ENCODE measurements at places on chromosomes 13 and 19. TPM values are rescaled to one million over a fixed set of nuclear protein-coding genes. Genes with fewer than 3 reads are reported as not detected.

GRCh38 chr13:113632706-113633484 is 25.1 kb downstream of the ATP4B start:
- no peak for DNase-seq

GRCh38 chr19:13505164-13505695 is 1.0 kb downstream of the CACNA1A start:
- no peak for DNase-seq

The WASF3 gene
- 13.6 TPM for polyA plus RNA-seq

DNA sequence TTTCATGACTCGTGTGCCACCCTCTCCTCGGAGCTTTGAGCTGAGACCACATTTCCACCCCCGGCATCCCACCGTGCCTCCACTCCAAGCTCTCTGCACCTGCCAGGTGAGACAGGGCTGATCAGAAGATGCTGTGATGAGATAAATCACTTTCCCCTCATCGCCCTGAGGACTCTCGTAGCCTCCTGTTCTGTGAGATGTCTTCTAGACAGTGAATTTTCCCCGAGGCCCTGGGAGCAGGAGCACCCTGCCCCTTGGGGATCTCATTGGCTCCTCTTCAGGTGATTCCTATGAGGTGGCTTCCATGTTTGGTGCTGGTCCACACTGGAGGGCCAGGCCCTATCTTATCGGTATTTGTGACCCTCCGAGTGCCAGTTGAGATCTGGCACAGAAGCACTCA is 154.0 kb upstream of the TSHZ3 start:
- DNase-seq: no peak

The TDRD3 gene
- polyA plus RNA-seq: 11.5 TPM

GRCh38 chr13:108850691-108851090 is 221.3 kb downstream of the MYO16 start:
- no peak for DNase-seq

DNA sequence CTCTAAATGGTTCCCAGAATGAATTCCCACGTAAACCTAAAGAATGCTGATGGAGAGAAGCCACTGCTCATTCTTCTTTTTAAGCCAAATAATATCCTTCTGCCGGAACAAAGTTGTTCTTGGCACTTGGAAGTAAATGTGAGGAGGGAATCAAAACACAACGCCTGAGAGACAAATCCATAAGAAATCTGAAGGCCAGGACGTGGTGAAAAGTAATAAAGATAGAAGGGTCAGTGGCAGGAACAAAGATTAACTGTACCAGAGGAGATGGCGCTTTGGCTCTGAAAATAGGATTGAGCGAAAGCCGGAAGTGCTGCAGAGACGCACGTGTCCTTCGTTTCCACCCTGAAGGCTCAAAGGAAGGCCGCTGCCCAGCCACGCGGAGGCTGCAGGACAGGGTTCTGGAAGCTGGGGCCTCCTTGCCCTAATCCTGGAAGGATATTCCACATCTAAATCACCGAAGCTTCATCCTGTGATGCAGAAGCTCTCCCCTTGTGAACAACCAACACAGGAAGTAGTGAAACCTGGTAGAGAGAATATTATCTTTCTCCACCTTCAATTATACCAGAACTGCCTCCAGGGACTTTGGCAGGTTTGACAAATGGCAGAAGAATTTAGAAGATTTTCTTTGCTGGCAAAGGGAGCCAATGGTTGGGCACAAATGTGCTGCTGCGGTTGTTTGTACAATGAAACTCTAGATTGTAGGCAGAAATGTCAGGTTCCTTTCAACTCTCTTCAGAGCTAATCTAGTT is 214.6 kb upstream of the SERP2 start:
- DNase-seq: no peak

The TMEM238 gene
- polyA plus RNA-seq: 0.43 TPM

- no peak for DNase-seq
Observed at GRCh38 chr19:16015805-16016173, 60.5 kb upstream of the TPM4 start.

DNA sequence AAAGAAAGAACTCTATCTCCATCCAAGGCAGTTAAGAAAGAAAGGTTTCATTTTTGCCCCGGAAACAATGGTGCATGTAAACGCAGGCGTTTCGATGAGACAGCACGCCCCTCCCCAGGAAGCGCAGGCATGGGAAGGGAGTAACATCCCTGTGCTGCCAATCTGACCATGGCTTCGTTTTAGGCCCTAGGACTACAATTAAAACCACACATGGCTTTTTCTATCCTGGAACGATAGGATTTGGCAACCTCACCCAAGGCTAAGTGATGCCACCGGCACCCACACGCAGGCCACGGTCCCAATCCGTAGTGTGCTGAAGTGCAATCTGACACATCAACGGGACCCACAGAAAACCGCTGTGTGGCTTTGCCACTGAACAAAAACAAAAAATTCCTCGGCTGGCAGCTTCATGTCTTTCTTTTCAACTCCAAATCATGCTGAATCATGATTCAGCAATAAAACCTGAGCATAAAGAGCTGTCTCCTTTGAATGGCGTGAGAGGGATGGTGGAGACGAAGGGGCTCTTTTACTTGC is 24.2 kb downstream of the RANBP3 start:
- DNase-seq: no peak

Measured in urinary bladder (tissue), 4 donors.